ENCODE measurements at places on chromosomes 16 and 17.

- DNase-seq, result no peak
- H3K27me3 ChIP-seq, result peaks cover 5% of the 10 kb centered on the region
- peaks cover 2% of the 10 kb centered on the region for H3K4me1 ChIP-seq
- H3K27ac ChIP-seq, result no peak overlapping the region
- no peaks in the 10 kb centered on the region for H3K36me3 ChIP-seq
Measured at GRCh38 chr16:25433388-25433787, 175.7 kb upstream of the ZKSCAN2 start.

DNA sequence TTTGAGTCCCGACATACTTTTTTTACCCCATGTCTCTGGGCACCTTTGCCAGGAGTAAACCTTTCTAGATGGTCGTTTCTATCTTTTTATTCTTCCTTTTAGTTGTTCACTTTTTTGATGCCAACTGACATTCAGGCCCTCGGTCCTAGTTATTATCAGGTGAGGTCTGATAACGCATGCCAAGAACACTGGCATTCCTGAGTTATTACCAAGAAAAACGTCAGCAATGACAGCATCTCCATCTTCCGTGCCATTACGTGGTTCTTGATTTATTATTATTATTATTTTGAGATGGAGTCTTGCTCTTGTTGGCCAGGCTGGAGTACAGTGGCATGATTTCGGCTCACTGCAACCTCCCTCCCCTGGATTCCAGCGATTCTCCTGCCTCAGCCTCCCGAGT, 21.4 kb downstream of the HASPIN start:
- peaks cover 7% of the 10 kb centered on the region for H3K4me1 ChIP-seq
- H3K4me3 ChIP-seq, result no peak overlapping the region
- no peaks in the 10 kb centered on the region for H3K36me3 ChIP-seq
- H3K27ac ChIP-seq, result no peak overlapping the region
- DNase-seq, result no peak

GRCh38 chr17:35849469-35850348, 19.0 kb downstream of the HEATR9 start:
- DNase-seq, result peak; percentile 21
- H3K4me3 ChIP-seq, result no peak overlapping the region
- H3K27ac ChIP-seq, result peak overlapping the region; percentile 6
- H3K36me3 ChIP-seq, result peaks cover 26% of the 10 kb centered on the region
- H3K4me1 ChIP-seq, result peaks cover 2% of the 10 kb centered on the region

DNA sequence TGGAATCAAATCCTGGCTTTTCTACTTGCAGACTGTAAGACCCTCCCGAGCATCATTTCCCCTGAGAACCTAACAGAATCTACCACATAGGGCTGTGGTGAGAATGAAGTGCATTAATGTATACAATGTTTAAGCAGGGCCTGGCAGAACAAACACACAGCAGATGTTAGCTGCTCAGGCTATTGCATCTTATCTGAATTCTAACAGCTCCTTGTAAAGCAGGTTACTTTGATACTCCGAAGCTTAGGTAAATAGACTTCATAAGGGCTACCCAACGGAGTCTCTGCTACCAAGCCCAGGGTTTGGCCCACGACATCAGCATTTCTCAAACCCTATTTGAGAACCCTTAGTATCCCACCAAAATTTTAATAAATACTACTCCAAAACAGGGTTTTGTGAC, 24.4 kb upstream of the NOS2 start:
- no peaks in the 10 kb centered on the region for H3K4me1 ChIP-seq
- no peak overlapping the region for H3K4me3 ChIP-seq
- H3K27ac ChIP-seq, result no peak overlapping the region
- DNase-seq, result no peak

DNA sequence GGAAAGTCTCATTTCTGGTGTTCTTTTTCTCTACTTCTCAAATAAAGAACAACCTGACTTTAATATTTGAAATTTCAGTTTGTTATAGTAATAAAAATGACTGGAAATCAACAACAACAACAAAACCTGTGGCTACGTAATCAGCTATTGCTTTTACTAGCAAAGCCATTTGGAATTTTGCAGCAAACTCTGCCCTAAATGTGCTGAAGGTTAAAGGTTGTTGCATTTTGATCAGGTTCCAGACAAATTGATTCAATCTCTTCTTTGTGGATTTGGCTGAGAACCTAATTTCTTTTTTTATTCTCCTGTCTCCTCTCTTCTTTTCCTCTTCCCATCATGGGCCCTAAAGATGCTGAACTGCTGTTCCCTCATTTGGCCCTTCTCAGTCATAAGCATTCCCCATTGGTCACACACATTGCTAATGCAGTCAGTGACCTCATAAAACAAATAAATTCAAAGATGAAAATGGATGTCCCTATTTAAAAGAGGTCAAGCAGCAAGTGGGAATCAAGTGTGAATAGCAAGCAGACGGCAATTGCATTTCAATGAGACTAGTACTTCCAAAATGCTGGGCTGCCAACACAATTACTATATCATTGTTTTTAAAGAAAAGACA, 795.1 kb upstream of the CDH8 start:
- H3K4me3 ChIP-seq, result no peak overlapping the region
- DNase-seq, result no peak
- H3K36me3 ChIP-seq, result no peaks in the 10 kb centered on the region
- no peak overlapping the region for H3K27ac ChIP-seq

DNA sequence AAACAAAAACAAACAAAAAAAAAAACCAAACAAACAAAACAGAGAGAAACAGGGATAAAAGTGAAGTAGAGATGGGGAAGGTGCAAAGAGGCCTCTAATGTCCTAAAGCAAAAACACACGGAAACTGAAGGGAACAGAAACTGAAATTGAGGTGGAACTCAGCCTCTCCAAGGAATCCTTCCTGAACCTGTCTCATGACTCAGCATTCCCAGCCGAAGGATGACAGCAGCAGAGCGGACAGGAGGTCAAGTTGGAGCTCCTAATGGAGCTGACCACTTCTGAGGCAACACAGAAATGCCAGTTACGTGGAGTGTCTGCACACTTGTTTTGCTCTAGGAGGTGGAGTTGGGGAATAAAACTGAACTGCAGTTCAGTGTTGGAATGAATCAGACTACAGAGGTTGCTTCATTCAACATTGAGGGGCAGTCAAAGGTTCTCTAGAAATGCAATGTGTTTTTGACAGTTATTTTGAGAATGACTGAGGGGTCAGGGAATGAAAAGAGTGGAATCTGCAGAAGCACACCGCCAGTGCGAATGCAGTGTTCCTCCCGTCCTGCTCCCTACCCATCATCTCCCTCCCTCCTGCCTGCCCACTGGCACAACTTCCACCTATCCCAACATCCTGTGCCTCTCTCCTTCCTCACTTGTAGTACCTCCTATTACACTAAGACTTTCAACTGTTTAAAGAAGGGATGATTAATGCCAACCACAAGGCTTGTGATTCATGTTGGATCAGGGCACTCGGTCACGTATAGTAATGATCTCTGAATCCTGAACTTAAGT, 6.3 kb downstream of the UBE2O start:
- H3K27me3 ChIP-seq, result no peaks in the 10 kb centered on the region
- no peak overlapping the region for H3K27ac ChIP-seq
- H3K4me3 ChIP-seq, result no peak overlapping the region
- H3K4me1 ChIP-seq, result peaks cover 57% of the 10 kb centered on the region
- H3K36me3 ChIP-seq, result peaks cover 2% of the 10 kb centered on the region

- H3K27me3 ChIP-seq, result peaks cover 13% of the 10 kb centered on the region
- no peak overlapping the region for H3K27ac ChIP-seq
- H3K4me3 ChIP-seq, result no peak overlapping the region
- DNase-seq, result no peak
Measured at GRCh38 chr17:77771998-77772397, 186.5 kb upstream of the TNRC6C start.

DNA sequence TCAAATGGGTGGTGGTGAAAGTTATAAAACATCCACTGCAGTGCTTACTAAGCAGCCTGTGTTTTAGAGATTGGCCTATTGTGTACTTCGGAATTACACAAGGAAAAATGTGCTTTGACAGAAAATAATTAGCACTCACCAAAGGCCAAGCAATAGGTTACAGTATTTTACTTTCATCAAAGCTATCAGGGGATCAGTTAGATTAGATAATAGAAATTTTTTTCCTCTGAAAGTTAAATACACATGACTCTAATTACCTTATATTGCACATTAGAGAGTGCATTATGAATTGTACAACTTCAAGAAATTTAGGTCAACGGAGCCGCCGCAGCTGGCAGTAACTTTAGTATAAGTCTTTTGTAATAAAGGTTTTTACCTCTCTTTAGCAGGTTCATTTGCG, 232.6 kb downstream of the FTO start:
- no peaks in the 10 kb centered on the region for H3K4me1 ChIP-seq
- no peak overlapping the region for H3K4me3 ChIP-seq
- no peaks in the 10 kb centered on the region for H3K27me3 ChIP-seq
- peaks cover 52% of the 10 kb centered on the region for H3K36me3 ChIP-seq
- DNase-seq, result no peak

GRCh38 chr16:85665373-85665740, 23.4 kb downstream of the GINS2 start:
- no peaks in the 10 kb centered on the region for H3K27me3 ChIP-seq
- no peaks in the 10 kb centered on the region for H3K4me1 ChIP-seq
- no peak overlapping the region for H3K27ac ChIP-seq

DNA sequence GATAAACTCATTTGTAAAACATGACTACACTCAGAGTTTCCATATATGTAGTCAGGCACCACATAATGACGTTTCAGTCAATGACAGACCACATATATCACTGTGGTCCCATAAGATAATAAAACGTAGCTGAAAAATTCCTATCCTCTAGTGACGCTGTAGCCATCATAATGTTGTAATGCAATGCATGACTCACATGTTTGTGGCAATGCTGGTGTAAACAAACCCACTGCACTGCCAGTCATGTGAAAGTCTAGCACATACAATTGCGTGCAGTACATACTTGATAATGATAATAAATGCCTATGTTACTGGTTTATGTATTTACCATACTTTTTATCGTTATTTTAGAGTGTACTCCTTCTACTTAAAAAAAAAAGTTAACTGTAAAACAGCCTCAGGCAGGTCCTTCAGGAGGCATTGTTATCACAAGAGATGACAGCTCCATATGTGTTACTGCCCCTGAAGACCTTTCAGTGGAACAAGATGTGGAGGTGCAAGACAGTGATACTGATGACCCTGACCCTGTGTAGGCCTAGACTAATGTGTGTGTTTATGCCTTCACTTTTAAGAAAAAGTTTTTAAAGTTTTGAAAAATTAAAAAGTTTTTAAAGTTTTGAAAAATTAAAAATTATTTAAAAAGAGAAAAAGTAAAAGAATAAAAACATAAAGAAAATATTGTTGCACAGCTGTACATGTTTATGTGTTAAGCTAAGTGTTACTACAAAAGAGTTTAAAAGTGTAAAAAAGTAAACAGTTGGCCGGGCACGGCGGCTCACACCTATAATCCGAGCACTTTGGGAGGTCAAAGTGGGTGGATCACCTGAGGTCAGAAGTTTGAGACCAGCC, 9.0 kb downstream of the STAT5B start:
- DNase-seq, result no peak
- no peak overlapping the region for H3K4me3 ChIP-seq
- peaks cover 15% of the 10 kb centered on the region for H3K4me1 ChIP-seq
- no peaks in the 10 kb centered on the region for H3K27me3 ChIP-seq
- H3K27ac ChIP-seq, result no peak overlapping the region
- peaks cover 2% of the 10 kb centered on the region for H3K36me3 ChIP-seq

DNA sequence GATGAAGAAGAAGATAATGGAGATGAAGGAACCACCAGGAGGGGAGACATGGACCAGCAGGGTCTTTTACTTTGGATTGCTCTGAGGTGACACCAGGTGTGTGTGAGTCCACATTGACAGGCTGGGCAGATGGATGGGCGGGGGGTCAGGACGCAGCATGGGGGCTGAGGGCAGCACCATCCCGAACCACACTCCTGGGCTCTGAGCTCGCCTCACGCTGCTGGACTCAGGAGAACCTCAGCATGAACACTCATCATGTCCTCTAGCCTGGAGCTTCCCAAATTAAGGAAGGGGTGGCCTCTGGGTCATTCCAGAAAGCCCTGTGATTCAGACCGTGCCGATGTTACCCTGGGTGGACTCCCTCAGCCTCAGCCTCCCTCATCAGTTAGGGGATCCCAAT, 50.4 kb upstream of the MAP3K14 start:
- no peak overlapping the region for H3K4me3 ChIP-seq
- no peak for DNase-seq
- peaks cover 6% of the 10 kb centered on the region for H3K4me1 ChIP-seq
- H3K27ac ChIP-seq, result no peak overlapping the region
- peaks cover 3% of the 10 kb centered on the region for H3K36me3 ChIP-seq
- H3K27me3 ChIP-seq, result peaks cover 27% of the 10 kb centered on the region

GRCh38 chr16:47660540-47660939, 199.4 kb downstream of the PHKB start:
- no peak for DNase-seq
- H3K27me3 ChIP-seq, result no peaks in the 10 kb centered on the region
- H3K4me3 ChIP-seq, result no peak overlapping the region
- H3K4me1 ChIP-seq, result no peaks in the 10 kb centered on the region

- H3K4me3 ChIP-seq, result peak overlapping the region; percentile 56
- H3K36me3 ChIP-seq, result no peaks in the 10 kb centered on the region
- no peak for DNase-seq
- peaks cover 3% of the 10 kb centered on the region for H3K4me1 ChIP-seq
- H3K27ac ChIP-seq, result no peak overlapping the region
Measured at GRCh38 chr17:40371261-40371929, 6.9 kb upstream of the GJD3 start.

DNA sequence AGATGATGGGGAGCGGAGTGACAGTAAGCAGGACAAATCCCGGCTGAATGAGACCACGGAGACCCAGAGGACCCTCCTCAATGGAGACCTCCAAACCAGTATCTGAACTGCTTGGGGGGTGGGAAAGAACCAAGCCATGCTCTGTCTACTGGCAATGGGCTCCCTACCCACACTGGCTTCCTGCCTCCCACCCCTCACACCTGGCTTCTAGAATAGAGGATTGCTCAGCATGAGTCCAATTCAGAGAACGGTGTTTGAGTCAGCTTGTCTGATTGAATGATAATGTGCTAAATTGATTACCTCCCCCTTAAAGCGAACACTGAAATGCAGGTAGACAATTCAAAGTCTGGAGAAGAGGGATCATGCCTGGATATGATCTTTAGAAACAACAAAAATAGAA, 5.5 kb downstream of the SSTR2 start:
- no peak overlapping the region for H3K27ac ChIP-seq
- no peak for DNase-seq
- H3K4me1 ChIP-seq, result peaks cover 9% of the 10 kb centered on the region

- no peak overlapping the region for H3K27ac ChIP-seq
- H3K4me1 ChIP-seq, result no peaks in the 10 kb centered on the region
- no peak overlapping the region for H3K4me3 ChIP-seq
- no peaks in the 10 kb centered on the region for H3K36me3 ChIP-seq
- DNase-seq, result no peak
Measured at GRCh38 chr17:62750631-62751051, 57.5 kb downstream of the MARCHF10 start.

GRCh38 chr16:31331807-31332301, 23.1 kb upstream of the ITGAX start:
- peak overlapping the region; percentile 52 for H3K27ac ChIP-seq
- DNase-seq, result no peak
- H3K4me3 ChIP-seq, result peak overlapping the region; percentile 81
- H3K27me3 ChIP-seq, result peaks cover 2% of the 10 kb centered on the region
- peaks cover 19% of the 10 kb centered on the region for H3K36me3 ChIP-seq

GRCh38 chr17:75642182-75642783, 9.0 kb downstream of the SMIM5 start:
- H3K4me3 ChIP-seq, result no peak overlapping the region
- DNase-seq, result no peak
- H3K4me1 ChIP-seq, result no peaks in the 10 kb centered on the region
- peaks cover 4% of the 10 kb centered on the region for H3K36me3 ChIP-seq

Data from memory B cell (primary cell).